Activated CD4-positive, CD25-positive, alpha-beta regulatory T cell treated with anti-CD3 and anti-CD28 coated beads, Interleukin-2, amount 50 U/mL, for 72 hours (primary cell): ENCODE measurements at places on chromosomes 6 and 20.

- DNase-seq, result no peak
These were observed 396.7 kb upstream of the JARID2 start for GRCh38 chr6:14849185-14849584.

DNA sequence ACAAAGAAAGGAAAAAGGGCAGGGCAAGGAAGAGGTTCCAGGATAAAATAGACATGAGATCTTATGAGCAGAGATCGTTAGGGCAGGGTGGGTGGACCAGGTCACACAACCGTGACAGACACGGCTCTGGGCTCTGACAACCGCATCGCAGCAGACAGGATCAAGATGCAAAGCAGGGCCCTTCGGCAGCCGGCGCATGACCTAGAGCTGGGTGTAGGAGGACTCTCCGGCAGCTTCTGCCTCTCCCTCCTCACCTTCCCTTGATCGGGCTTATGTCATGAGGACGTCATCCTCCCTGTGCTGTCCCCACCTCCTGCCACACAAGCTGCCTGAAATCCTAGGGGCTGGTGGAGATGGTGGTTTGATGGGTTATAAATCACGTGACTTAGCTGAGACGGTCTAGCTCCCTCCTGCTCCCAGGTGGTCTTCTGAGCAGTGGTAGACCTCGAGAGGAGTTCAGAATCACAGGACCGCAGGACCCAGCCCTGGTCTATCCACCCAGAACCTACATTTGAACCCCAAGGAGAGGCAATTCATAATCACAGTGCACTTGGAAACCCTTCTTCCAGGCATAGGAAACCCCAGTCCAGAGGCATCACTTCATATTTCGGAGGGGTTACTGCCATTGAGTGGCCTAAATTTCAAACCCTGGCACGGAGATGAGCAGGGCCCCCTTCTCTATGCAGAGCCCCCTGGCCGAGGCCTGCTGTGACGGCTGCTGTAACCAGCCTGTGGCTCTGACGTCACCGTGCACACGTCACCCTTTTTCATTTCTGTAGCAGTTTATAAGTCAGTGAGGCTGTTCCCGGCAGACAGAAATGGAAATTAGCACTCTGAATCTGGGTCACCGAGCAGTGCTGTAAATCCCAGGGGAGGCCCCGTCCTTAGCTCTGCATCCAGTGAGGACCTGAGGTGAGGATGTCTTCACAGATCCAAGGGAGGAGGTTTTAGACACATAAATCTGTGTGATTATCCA lies 8.7 kb upstream of the CCR6 start:
- DNase-seq, result no peak

DNA sequence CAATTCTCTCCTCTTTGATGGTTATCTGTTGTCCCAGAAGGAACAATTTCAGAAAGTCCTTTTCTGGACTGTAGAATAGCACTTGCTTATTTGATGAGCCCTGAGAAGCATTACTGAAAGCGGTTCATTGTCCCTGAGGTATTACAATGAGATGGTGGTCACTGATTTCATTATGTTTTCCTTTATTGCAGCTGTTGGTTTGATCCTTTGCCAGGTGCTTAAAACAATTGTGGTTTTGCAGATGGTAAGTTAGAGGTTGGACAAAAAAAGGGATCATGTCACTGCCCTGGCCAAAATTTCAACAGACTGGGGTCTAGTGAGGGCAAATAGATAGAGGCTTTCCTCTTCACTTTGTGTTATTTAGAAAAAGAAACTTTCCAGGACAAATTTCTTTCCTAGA lies 61.9 kb downstream of the ESR1 start:
- DNase-seq, result no peak

DNA sequence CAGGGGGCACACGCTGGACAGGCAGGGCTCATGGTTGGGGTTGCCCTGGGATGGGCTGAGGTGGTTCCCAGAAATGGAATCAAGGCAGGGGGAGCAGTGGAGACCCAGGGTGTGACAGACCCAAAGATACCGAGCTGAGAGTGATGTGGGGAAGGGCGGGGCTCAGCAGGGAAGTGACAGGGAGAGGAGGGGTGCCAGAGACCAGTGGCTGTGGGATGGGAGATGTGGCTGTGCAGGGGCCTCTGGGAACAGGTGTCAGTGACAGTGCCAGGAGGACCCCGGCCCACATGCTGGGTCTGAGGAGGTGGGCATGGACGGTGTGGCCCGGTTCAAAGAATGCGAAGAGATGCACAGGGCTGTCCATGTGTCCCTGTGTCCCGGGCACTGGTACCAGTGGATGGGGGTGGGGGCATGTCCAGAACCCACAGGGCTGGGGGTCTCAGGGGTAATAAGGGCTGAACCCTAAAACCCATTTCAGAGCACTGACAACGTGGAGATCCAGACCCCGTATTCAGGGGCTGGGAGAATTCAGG lies 1.0 kb downstream of the CABLES2 start:
- DNase-seq, result no peak

DNA sequence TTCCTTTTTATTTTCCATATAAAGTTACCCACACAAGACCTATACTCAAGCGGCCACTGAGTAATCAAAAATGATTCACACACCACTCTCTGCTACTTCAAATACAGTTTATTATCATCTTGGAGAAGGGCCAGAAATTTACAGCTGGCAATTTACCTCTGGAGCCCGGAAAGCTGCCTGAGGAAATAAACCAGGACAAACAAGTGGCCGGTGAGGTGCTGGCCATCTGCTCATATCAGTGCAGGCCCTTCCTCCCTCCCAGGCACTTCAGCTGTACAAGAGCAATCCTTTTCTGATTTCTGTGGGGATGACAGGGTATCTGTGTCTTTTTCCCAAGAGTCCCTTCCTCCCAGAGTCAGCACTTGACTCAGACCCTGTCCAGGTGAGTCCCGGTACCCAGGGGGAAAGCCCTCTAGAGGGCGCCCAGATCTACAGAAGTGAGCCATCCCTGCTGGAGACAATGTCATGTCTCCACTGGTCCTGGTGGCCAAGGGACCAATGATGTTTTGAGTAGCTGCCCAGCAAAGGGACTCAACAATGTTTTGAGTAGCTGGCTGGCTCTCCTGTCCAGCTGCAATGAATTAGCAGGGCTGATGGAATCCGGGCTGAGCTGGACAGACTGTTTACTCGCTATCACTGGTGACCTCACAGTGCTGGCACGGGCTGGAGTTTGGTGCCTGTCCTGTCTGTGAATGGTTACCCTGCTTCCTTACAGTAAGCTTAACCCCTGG lies 23.6 kb downstream of the LRP11 start:
- peak; percentile 36 for DNase-seq

GRCh38 chr20:41329435-41330342 lies 10.9 kb upstream of the LPIN3 start:
- peak; percentile 56 for DNase-seq

DNA sequence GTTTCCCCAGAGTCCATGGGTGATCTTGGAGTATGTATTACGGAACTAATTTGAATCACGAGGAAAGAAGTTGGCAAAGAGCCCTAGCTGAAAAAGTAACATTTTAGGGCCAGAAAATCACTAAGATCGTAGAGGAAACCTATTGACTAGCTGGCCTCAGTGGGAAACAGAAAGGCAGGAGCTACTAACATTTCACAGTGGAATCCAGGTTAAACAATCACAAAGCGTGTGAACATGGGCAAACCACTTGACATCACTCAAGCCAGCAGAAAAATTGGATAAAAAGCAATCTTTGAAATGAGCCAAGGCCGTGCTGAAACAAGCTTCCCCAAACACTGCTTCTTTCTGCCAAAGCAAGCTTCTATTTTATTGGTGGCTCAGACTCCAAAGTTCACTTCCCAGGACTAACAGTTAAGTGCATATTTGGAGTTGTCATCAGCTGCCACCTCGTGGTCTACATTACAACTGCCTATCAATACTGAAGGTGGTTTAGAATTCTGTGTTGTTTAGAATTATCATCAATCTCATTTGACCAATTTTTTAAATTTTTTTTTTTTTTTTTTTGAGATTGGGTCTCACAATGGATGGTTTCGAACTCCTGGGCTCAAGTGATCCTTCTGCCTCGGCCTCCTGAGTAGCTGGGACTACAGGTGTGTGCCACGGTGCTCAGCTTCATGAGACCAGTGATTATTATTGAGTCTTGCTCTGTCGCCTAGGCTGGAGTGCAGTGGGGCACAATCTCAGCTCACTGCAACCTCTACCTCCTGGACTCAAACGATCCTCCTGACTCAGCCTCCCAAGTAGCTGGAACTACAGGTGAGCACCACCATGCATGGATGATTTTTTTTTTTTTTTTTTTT lies 10.6 kb downstream of the RPS10 start:
- no peak for DNase-seq

DNA sequence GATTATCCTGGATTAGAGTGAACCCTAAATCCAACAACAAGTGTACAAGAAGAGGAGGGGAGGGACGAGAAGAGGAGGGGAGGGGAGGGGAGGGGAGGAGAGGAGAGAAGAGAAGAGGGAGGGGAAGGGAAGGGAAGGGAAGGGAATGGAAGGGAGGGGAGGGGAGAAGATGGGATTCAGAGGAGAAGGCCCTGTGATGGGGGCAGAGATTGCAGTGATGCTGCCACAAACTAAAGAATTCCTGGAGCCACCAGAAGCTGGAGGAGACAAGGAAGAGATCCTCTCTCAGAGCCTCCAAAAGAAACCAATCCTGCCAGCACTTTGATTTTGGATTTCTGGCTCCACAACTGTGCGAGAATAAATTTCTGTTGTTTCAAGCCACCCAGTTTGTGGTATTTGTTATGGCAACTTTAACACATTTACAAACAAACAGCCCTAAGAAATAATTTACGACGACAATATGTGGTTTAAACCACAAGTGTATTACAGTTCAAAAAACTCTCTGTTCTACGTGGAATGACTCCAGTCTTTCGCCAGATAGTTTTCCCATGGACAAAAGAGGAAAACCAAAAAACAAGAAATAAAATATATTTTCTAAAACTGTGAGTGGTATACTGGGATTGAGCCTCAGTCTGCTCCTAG lies 235.4 kb downstream of the HDGFL1 start:
- DNase-seq, result no peak

DNA sequence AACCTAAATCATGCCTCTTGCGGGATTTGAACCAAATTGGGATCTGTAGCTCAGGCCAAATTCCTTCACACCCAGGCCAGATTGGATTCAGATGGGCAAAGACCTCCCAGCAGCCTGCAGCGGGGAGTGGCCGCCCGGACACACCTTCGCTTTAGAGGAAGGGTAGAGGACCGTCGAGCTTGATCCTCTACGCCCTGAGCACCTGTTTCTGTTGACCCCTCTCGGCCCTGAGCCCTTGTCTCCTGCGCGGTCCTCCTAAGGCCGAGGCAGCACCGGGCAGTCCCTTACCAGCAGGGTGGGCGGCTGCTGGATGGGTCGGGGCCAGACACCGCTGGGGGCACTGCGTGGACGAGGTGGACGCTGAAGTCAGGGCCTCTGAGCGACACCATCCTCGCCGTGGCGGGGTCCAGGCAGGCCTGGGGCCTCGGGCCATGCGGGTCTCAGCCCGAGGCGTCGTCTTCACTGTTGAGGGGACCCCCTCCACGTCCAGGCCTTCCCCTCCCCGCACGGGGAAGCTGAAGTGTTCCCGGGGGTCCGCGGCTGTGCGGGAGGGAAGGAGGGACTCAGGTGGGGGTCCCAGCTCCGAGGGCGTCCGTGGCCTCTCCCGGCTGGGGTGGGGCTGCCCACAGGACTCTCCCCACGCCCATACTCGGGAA lies 114.8 kb downstream of the SMOC2 start:
- DNase-seq, result no peak

DNA sequence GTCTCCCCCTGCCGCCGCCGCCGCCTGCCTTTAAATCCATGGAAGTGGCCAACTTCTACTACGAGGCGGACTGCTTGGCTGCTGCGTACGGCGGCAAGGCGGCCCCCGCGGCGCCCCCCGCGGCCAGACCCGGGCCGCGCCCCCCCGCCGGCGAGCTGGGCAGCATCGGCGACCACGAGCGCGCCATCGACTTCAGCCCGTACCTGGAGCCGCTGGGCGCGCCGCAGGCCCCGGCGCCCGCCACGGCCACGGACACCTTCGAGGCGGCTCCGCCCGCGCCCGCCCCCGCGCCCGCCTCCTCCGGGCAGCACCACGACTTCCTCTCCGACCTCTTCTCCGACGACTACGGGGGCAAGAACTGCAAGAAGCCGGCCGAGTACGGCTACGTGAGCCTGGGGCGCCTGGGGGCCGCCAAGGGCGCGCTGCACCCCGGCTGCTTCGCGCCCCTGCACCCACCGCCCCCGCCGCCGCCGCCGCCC lies 474 bp downstream of the CEBPB start:
- peak; percentile 74 for DNase-seq

GRCh38 chr20:11222243-11222642 lies 548.4 kb upstream of the JAG1 start:
- DNase-seq, result no peak

- DNase-seq, result no peak
These were observed 81.1 kb downstream of the SASH1 start for GRCh38 chr6:148423601-148424270.

DNA sequence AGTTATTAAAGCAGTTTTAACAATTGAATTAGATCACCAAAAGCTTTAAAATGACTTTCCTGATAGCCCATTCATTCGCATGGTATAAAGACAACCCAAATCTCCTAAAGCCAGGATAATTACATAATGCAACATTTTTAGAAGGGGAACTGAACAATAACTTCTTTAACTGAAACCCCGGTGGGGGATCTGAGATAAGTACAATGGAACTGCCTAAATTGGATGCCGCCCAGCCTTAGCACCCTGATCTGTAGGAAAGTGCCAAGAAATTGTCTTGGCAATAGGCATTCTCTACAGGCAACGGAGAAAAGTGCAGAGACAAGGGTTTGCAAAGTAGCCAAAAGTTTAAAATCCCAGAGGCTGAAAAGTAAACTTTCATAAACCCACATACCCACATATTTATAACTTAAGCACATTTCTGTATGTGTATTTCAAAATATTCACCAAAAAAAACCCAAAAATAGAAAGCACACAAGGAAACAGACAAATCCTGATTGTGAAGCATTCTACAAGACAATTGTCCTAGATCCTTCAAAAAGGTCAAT lies 98.8 kb upstream of the BEND6 start:
- DNase-seq, result no peak

DNA sequence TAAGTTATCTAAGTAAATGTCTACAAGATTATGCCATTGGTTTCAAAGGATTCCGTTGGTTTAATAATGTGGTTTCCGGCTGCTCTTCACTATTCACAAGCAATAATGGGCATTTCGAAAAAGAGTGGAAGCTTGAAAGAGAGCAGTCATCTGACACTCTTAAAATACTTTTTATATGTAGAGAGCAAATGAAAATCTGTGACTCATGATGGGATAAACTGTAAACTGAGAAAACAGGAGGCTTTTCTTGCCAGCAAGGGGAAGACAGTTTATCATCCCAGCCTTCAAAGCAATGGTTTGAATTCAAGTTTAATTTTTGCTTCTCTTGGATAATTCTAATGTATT lies 145.7 kb downstream of the KHDC1L start:
- DNase-seq, result no peak

DNA sequence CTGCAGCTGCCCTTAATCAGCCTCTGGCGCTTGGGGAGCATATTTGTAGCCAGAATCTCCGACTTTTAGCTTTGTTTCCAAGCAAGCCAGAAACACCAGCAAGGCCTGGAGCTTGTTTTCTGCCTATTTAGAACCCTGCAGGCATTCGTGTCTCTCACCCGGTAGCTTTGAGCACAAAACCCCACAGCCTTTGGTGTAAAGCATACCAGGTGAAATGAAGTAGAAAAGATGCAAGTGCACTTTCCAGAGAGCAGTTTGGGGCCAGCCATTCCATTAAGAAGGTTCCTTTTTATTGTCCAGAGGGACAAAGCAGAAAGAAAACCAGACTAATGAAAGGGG lies 736 bp downstream of the FAM217B start:
- DNase-seq, result no peak
